ENCODE measurements at places on chromosomes 2 and 18.

DNA sequence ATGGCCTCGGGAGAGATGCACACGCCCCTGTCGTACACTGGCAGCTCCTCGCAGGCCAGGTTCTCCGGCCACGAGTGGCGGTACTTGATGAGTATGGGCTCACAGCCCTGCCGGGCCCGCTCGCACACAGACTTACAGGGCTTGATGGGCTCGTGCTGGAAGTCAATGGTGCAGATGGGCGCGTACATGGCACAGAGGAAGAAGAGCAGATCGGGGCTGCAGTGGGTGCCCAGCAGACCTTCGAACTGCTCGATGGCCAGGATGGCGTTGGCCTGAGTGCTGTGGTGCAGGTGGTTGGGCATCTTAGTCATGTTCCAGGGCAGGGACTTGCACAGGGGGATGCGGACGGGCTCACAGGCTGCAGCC lies 359 bp downstream of the FRZB start:
- no peak for DNase-seq

GRCh38 chr2:64963719-64964118 lies 25.5 kb upstream of the SLC1A4 start:
- DNase-seq = no peak

DNA sequence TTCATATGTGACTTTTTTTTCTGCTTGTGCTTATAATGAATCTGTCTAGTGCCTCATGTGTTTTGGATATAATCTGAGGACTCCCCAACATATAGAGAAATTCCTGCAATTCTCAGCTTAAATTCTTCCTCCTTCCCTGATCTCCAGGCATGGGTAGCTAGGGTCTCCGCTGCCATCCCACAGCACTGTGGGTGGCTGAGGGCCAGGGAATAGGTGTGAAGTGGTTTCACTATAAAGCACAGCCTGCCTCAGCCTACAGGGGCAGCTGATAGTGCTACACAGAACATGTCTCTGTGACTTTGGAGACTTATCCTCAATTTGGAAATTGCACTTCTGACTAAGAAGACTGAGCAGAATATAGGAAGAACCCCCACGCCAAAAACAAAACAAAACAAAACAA lies 137.3 kb upstream of the NABP1 start:
- no peak for DNase-seq

GRCh38 chr2:12709207-12709522 lies 7.6 kb upstream of the TRIB2 start:
- DNase-seq = no peak

- DNase-seq = no peak
These were observed 170.1 kb upstream of the THUMPD2 start for GRCh38 chr2:39949131-39949530.

GRCh38 chr18:57561261-57561660 lies 25.2 kb downstream of the FECH start:
- no peak for DNase-seq

DNA sequence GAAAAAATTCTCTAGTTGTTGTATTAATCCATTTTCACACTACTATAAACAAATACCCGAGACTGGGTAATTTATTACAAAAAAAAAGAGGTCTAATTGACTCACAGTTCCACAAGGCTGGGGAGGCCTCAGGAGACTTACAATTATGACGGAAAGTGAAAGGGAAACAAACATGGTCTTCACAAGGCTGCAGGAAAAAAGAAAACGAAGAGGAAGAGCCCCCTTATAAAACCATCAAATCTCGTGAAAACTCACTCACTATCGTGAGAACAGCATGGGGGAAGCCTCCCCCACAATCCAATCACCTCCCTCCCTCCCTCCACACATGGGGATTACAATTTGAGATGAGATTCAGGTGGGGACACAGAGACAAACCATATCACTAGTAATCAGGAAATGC lies 61.7 kb upstream of the SPTBN1 start:
- no peak for DNase-seq

- DNase-seq = no peak
These were observed 763.3 kb downstream of the TRIB2 start for GRCh38 chr2:13480057-13480456.

Data from stimulated activated CD8-positive, alpha-beta memory T cell treated with anti-CD3 and anti-CD28 coated beads, Interleukin-7, amount 100 ng/mL, for 1 hour (primary cell).